ENCODE measurements at places on chromosomes 1 and 21.

- DNase-seq = no peak
Measured at GRCh38 chr1:74650561-74650960, 23.0 kb downstream of the ERICH3 start.

DNA sequence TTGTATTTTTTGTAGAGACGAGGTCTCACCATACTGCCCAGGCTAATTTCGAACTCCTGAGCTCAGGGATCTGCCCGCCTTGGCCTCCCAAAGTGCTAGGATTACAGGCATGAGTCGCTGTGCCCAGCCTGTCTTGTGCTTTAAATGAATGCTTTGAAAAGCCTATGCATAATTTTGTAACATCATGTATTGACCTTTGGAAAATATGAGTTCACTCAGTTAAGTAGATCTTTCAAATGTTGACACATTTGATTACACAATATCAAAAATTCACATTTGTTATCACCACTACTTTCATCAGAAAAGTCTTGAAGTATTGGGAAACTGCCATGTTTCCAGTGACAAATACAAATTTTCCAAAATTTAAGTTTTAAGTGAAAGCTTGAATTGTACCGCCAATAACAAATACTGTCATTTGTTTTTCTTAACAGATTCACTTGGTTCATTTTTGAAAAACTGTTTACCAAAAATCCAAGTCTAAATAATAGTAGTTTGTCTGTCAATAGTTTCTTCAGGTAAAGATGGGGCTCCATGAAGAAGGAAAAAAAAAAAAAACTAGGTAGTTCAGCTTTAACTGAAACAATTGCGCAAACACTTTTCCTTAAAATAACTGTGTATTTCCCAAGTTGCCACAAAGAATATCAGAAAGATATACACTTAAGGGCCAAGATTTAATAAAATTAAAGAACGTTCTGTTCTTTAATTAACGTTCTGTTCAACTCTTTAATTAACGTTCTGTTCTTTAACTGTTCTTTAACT lies 233.2 kb upstream of the NR5A2 start:
- no peak for DNase-seq

GRCh38 chr1:27057389-27057788 lies 44.7 kb upstream of the TENT5B start:
- DNase-seq = no peak

- no peak for DNase-seq
Measured at GRCh38 chr1:38558055-38558454, 301.5 kb downstream of the RRAGC start.

GRCh38 chr1:241900381-241900780 lies 52.4 kb downstream of the EXO1 start:
- DNase-seq = no peak
